ENCODE measurements at places on chromosomes 11 and 22. TPM values are rescaled to one million over a fixed set of nuclear protein-coding genes. Genes with fewer than 3 reads are reported as not detected.

The ACR gene
- total RNA-seq = 0.52 TPM

The TMEM86A gene
- 3.1 TPM for total RNA-seq

The ASCL2 gene
- total RNA-seq = not detected

The NAALAD2 gene
- 4.2 TPM for total RNA-seq

The ELF5 gene
- not detected for total RNA-seq

The SYT13 gene
- 0.52 TPM for total RNA-seq

The CALCA gene
- not detected for total RNA-seq

The GGT1 gene
- 0.52 TPM for total RNA-seq

The CST6 gene
- not detected for total RNA-seq

The CD82 gene
- total RNA-seq = 35.5 TPM

All from skeletal muscle tissue (tissue), 5 donors.